ENCODE measurements at places on chromosomes 4 and X. TPM values are rescaled to one million over a fixed set of nuclear protein-coding genes. Genes with fewer than 3 reads are reported as not detected.

GRCh38 chr4:159142681-159143384 lies 40.0 kb downstream of the RAPGEF2 start:
- DNase-seq: no peak

DNA sequence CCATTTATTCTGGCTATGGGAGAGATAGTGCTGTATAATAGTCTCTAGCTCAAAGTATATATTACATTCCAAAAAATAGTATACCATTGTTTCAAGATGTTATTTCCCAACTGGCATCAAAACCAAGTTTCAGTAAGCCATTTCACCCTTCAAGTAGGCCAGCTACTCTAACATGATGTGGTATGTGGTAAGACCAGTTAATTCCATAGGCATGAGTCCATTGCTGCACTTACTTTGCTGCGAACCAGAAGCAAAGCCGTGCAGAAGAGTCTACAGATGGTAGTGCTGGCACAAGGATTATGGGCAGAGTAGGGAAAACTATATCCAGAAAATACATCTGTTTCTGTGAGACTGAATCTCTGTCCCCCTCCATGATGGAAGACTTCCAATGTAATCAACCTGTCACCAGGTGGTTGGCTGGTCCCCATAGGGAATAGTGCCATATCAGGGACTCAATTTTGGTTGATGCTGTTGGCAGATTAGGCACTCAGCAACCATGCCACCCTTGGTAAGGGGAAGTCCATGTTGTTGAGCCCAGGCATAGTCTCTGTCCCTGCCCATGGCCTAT lies 49.8 kb upstream of the HSD17B10 start:
- no peak for DNase-seq

- peak; percentile 20 for DNase-seq
Measured at GRCh38 chr4:154399259-154399974, 92.2 kb downstream of the DCHS2 start.

- DNase-seq: no peak
Measured at GRCh38 chr4:188005561-188005960, 10.0 kb downstream of the ZFP42 start.

SUPT20HL2 gene
- total RNA-seq: not detected

PAGE5 gene
- total RNA-seq: not detected

PPP4R3C gene
- total RNA-seq: not detected
